Parietal lobe (tissue), 2 donors: ENCODE measurements at places on chromosomes 13 and 19. TPM values are rescaled to one million over a fixed set of nuclear protein-coding genes. Genes with fewer than 3 reads are reported as not detected.

Gene TYROBP
- 3.4 TPM for total RNA-seq

Gene FXYD7
- total RNA-seq, result 26.6 TPM

Gene APBA3
- 25.4 TPM for total RNA-seq

Gene ZNF560
- 0.63 TPM for total RNA-seq

Gene PCSK4
- total RNA-seq, result 3.8 TPM

Gene LATS2
- total RNA-seq, result 3.1 TPM

Gene GRIN2D
- total RNA-seq, result 4.1 TPM

Gene FLT1
- total RNA-seq, result 10.0 TPM

Gene CNFN
- total RNA-seq, result not detected

Gene ANGPTL8
- not detected for total RNA-seq

Gene DHRS12
- total RNA-seq, result 11.0 TPM

Gene UBE2L5
- total RNA-seq, result 0.63 TPM

Gene CD209
- total RNA-seq, result not detected

Gene GPR12
- total RNA-seq, result 44.1 TPM

Gene PRX
- 1.9 TPM for total RNA-seq

Gene PRR22
- total RNA-seq, result 0.94 TPM

Gene DOCK6
- 5.9 TPM for total RNA-seq

Gene CLEC4M
- not detected for total RNA-seq

Gene SIGLEC6
- not detected for total RNA-seq

Gene KIR3DL1
- total RNA-seq, result not detected

Gene GNA15
- 0.94 TPM for total RNA-seq

Gene MAU2
- total RNA-seq, result 76.4 TPM

Gene LILRA6
- total RNA-seq, result not detected

Gene SAE1
- 69.2 TPM for total RNA-seq

Gene CGB8
- not detected for total RNA-seq

Gene FGF9
- 10.3 TPM for total RNA-seq

Gene SHD
- total RNA-seq, result 2.5 TPM

Gene PCDH17
- 58.2 TPM for total RNA-seq

Gene UNC13A
- total RNA-seq, result 48.5 TPM

Gene LILRB3
- not detected for total RNA-seq

Gene KLK6
- not detected for total RNA-seq

Gene SBK2
- total RNA-seq, result not detected

Gene ZNF610
- total RNA-seq, result 24.4 TPM

Gene TDRD12
- 0.63 TPM for total RNA-seq

Gene TBXA2R
- total RNA-seq, result 0.63 TPM

Gene ZNF700
- total RNA-seq, result 29.7 TPM

Gene RYR1
- total RNA-seq, result 9.1 TPM
